Naive thymus-derived CD8-positive, alpha-beta T cell (primary cell): ENCODE measurements at places on chromosomes 1 and 21. TPM values are rescaled to one million over a fixed set of nuclear protein-coding genes. Genes with fewer than 3 reads are reported as not detected.
A peak's percentile ranks its signal among the peaks of the same experiment; 100 is the strongest.

Gene SPRR2G
- total RNA-seq = not detected

Gene ZNF669
- 18.3 TPM for total RNA-seq

Gene CFHR5
- total RNA-seq = not detected

Gene KCNAB2
- total RNA-seq = 190 TPM

Gene S100A8
- total RNA-seq = not detected

Gene AGT
- total RNA-seq = not detected

Gene SLC2A5
- 0.49 TPM for total RNA-seq

Gene MROH9
- not detected for total RNA-seq

Gene CR1L
- total RNA-seq = not detected

Gene RIMS3
- 1.2 TPM for total RNA-seq

Gene SPATA46
- total RNA-seq = not detected

DNA sequence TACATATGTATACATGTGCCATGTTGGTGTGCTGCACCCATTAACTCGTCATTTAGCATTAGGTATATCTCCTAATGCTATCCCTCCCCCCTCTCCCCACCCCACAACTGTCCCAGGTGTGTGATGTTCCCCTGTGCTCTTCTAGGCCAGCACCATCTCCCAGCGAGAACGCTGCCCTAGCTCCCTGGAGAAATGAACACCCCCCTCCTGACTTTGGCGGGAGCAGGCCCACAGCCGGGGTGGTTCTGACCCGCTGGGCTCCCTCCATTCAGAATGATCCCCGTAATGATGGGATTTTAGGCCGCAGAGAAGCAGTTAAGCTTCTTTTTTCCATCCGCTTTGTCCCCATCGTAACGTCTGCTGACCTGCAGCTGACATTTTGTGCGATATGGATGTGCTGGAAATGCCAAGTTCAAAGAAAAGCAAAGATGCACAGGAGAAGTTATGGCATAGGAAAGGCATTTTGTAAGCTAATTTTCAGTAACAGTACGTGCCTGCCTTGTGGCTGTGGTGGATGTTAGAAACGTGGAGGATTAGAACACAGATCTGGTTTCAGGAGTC is 39.3 kb downstream of the ELK4 start:
- DNase-seq = no peak
- H3K36me3 ChIP-seq = peaks cover 6% of the 10 kb centered on the region
- H3K4me3 ChIP-seq = peak overlapping the region; percentile 75
- no peaks in the 10 kb centered on the region for H3K27me3 ChIP-seq

DNA sequence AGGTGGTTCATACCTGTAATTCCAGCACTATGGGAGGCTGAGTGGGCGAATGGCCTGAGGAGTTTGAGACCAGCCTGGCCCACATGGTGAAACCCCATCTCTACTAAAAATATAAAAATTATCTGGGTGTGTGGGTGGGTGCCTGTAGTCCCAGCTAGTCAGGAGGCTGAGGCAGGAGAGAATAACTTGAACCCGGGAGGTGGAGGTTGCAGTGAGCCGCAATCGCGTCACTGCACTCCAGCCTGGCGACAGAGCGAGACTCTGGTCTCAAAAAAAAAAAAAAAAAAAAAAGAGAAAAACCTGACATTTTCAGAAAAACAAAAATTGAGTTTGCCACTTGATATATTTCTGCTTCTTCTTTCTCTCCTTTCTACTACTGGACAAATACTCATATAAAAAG is 24.3 kb downstream of the CA6 start:
- peak overlapping the region; percentile 97 for H3K27ac ChIP-seq
- peak overlapping the region; percentile 95 for H3K4me3 ChIP-seq
- H3K4me1 ChIP-seq = peaks cover 62% of the 10 kb centered on the region
- H3K36me3 ChIP-seq = peaks cover 29% of the 10 kb centered on the region

GRCh38 chr21:32819694-32820093 is 48.1 kb upstream of the PAXBP1 start:
- H3K36me3 ChIP-seq = peaks cover under 1% of the 10 kb centered on the region
- H3K4me1 ChIP-seq = peaks cover 11% of the 10 kb centered on the region
- no peak overlapping the region for H3K27ac ChIP-seq
- no peak for DNase-seq
- H3K27me3 ChIP-seq = no peaks in the 10 kb centered on the region

DNA sequence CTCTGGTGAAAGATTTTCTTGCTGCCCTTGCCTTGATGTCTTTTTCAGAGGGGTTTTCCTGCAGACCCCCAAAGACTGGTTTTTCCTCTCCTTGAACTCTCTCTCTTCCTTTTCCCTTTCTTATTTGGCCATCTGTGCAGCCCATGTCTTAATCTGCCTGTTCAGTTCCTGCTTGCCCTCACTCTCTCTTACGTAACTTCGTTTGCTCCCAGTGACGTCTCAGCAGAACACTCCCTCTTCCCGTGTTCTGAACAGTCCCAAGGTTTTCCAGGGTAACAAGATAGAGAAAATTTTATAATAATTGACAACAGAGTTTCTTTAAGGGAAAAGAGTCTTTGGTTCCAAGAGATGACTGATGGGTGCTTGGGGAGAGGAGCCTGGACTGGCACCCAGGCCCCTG is 109.1 kb upstream of the LMO4 start:
- H3K4me3 ChIP-seq = no peak overlapping the region
- peaks cover 12% of the 10 kb centered on the region for H3K36me3 ChIP-seq
- no peak overlapping the region for H3K27ac ChIP-seq
- DNase-seq = no peak
- H3K27me3 ChIP-seq = no peaks in the 10 kb centered on the region
- H3K4me1 ChIP-seq = no peaks in the 10 kb centered on the region

DNA sequence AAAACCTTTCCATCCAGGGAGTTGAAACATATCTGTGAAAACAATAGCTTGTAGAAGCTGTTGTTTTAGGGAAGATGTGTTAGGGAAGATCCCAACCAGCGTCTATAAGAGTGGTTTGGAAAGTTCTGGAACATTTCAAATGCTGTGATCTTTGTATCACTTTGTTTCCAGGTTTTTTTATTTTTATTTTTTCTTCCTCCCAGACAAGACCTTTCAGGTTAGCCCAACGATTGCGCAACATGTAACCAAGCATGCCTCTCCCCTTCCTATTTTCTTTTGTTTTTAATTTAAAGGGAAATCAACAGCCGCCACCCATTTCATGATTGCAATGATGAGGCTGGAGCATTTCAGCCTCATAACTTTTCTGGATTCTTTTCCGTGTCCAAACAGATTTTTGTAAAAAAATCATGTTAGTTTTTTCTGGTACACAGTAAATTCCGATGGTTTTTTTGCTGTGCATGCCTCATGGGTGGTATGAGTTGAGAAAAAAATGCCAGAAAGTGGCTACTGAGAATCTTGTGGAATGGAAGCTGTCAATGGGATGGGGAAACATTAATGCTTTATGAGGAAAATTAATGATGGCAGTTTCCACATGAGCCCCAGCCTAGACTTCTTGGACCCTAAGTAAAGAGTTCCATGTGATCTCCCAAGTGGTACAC is 109.3 kb downstream of the RUNX1 start:
- H3K4me1 ChIP-seq = peaks cover 96% of the 10 kb centered on the region
- H3K27me3 ChIP-seq = no peaks in the 10 kb centered on the region
- no peak for DNase-seq
- peak overlapping the region; percentile 44 for H3K27ac ChIP-seq

GRCh38 chr1:25740071-25740470 is 59.9 kb upstream of the SELENON start:
- H3K27ac ChIP-seq = no peak overlapping the region
- no peaks in the 10 kb centered on the region for H3K27me3 ChIP-seq
- peaks cover 34% of the 10 kb centered on the region for H3K4me1 ChIP-seq
- H3K4me3 ChIP-seq = no peak overlapping the region
- no peak for DNase-seq
- H3K36me3 ChIP-seq = peaks cover 4% of the 10 kb centered on the region

GRCh38 chr1:68051475-68051874 is 1.0 kb upstream of the DIRAS3 start:
- H3K4me1 ChIP-seq = peaks cover 6% of the 10 kb centered on the region
- H3K4me3 ChIP-seq = no peak overlapping the region
- no peaks in the 10 kb centered on the region for H3K36me3 ChIP-seq
- no peak for DNase-seq

DNA sequence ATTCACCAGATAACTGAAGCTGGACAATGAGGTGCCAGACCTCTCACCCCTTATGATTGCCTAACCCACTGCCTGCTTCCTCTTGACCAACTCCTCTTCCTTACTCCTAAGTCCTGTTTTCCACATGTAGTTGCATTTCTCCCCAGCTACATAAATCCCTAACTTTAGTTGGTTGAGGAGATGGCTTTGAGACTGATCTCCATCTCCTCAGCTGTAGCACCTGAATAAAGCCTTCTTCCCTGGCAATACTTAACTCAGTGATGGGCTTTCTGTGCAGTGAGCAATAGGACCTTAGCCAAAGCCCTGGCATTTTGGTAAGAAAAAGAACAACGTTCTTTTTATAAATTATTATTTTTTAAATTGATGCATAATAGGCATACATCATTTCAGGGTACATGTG is 691.1 kb downstream of the MATN1 start:
- peaks cover 3% of the 10 kb centered on the region for H3K27me3 ChIP-seq
- H3K36me3 ChIP-seq = peaks cover 4% of the 10 kb centered on the region
- no peak for DNase-seq
- H3K27ac ChIP-seq = no peak overlapping the region

- peaks cover 44% of the 10 kb centered on the region for H3K36me3 ChIP-seq
- no peak overlapping the region for H3K4me3 ChIP-seq
- DNase-seq = no peak
- H3K4me1 ChIP-seq = peaks cover 16% of the 10 kb centered on the region
Measured at GRCh38 chr1:52225174-52225573, 83.3 kb downstream of the ZFYVE9 start.

DNA sequence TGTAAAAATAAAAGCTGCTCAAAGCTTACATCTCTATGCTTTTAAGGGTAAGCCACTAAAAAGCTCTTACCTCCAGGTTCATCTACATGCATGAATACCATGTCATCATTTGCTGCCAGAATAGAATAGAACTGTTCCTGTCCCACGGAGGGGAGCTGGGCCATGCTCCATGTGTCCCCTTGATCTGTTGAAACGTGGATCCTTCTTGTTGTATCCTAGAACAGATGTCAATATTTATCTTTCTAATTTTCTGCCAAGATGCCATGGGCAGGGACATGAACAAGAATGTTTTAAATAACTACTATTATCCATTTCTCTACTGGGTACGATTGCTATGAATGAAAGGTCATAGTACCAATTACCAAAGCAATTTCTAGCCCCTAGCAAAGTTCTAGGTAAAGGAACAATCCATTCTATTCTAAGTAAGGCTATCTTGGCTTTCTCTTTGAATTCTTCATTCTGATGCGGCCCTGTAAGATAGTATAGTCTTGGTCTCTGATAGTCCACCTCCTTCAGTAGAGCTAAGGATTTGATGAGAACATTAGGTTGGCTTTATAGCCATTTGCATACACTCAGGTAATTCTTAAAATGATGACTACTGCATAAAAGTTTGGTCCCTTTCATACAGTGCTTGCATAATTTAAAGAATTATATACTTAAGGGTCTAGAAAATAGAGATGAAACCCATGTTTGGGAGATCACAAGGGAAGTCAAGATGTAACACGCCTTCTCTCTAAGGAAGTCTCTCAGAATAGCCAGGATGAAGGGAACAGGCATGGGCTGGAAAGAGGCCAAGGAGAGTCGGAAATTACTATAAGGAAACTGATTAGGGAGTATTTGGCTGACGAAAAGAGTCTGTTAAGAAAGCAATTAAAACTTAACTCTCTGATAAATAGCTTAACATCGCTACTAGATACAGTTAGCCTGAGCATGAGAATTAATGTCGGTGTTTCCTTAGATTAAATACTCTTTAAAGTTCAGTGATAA is 35.4 kb upstream of the MYBPHL start:
- no peak overlapping the region for H3K27ac ChIP-seq
- no peaks in the 10 kb centered on the region for H3K27me3 ChIP-seq
- no peaks in the 10 kb centered on the region for H3K36me3 ChIP-seq
- DNase-seq = no peak
- no peak overlapping the region for H3K4me3 ChIP-seq

DNA sequence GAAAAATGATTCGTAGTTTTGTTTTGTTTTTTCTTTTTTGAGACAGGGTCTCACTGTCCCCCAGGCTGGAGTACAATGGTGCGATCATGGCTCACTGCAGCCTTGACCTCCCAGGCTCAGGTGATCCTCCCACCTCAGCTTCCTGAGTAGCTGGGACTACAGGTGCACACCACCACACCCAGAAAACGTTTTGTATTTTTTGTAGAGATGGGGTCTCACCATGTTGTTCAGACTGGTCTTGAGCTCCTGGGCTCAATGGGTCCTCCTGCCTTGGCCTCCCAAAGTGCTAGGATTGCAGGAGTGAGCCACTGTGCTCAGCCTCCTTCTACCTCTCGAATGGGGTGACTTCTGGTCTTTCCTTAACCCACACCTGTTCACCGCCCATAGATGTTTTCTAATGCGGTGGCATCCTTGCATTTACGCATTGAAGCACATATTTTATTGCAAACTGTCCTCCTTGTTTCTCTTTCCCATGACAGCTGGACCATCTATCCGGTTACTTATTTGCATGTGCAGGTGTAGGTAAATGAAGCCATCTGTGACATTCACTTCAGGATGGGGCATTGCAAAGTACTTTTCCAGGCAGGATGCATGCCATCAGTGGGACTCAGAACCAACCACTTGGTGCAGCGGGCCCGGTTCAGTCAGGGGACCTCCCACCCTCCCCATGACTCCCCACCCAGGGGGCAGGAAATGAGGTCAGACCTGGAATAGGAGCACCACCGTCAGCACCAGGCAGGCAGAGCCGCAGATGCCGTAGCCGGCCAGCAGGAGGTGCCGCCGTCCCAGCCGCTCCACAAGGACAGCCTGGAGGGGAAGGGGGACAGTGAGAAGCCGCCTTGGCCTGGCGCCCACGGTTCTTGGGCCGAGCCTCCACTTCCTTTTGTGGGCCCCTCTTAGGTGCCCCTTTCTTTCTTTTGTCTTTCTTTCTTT is 16.5 kb downstream of the SLC2A7 start:
- H3K27ac ChIP-seq = no peak overlapping the region
- peak; percentile 19 for DNase-seq
- no peaks in the 10 kb centered on the region for H3K36me3 ChIP-seq
- H3K4me3 ChIP-seq = no peak overlapping the region

DNA sequence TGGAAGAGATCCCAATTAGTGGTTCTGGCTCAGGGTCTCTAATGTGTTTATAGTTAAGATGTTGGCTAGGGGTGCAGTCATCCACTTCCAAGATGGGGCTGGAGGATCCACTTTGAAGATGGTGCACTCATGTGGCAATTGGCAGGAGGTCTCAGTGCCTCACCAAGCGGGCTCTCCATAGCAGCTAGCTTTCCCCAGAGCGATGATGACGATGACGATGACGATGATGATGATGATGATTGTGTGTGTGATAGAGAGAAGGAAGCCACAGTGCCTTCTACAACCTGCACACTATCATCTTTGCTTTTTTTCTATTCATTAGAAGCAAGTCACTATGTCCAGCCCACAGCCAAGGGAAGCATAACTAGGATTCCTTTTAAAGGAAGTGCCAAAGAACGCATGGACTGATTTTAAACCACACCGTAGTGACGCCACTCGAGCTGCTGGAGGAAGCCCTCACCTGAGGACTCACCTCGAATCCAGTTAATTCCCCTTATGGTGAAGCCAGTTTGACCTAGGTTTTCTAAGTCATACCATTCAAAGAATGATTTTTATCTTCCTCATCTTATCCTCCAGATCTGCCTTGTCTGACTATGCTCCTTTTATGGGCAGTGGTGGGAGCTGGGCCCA is 49.4 kb downstream of the SRRM1 start:
- no peak for DNase-seq
- H3K27me3 ChIP-seq = no peaks in the 10 kb centered on the region
- H3K4me3 ChIP-seq = no peak overlapping the region
- peaks cover 7% of the 10 kb centered on the region for H3K4me1 ChIP-seq
- no peaks in the 10 kb centered on the region for H3K36me3 ChIP-seq
